GM13977 (cell line): ENCODE measurements at places on chromosomes 5 and 9.

GRCh38 chr9:115142090-115142489, 24.1 kb upstream of the TNC start:
- DNase-seq = no peak

GRCh38 chr9:130301483-130302286, 36.1 kb downstream of the HMCN2 start:
- DNase-seq = no peak

- DNase-seq = no peak
Observed at GRCh38 chr5:178471711-178472110, 118.5 kb downstream of the COL23A1 start.

DNA sequence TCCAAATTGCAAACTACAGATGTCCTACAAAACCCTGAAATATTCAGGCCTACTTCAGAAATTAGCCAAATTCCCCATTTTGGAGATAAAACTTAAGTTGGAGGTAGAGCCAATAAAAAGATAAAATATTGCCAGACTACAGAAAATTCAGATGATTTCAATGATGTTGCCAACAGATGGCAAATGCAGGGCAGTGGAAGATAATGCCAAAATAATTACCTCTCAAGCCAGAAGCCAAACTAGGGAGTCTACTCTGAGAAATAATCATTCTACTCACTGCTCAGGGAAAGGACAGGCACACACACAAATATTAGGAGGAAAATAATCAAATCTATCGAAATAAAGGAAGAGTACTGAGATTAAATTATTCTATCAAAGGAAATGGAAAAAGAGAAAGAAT, 347.5 kb upstream of the CCNG1 start:
- no peak for DNase-seq

GRCh38 chr9:127637322-127637847, 25.3 kb downstream of the STXBP1 start:
- no peak for DNase-seq

- DNase-seq = no peak
Observed at GRCh38 chr5:125338440-125339174, 592.2 kb upstream of the ZNF608 start.

DNA sequence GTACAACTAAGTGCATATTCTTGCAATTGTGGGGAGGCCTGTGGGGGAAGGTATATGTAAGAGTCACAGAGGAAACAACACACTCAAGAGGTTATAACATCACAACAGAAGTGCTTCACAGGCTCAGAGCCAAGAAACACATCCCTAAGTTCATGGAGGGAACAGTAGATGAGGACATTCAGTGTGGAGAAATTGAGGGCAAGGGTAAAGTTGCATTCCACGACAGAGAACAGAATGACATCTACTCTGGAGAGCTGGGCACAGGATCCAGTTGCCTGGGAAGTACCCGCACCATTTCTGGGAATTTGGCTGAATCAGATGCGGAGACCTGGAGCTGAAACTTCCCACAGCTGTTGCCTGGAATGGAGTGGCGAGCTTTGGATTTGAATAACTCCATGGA, 197.2 kb downstream of the NXNL2 start:
- DNase-seq = no peak

GRCh38 chr5:149379177-149379761, at the start of gene IL17B:
Gene IL17B (minus strand): TSS chr5:149379292. CDS start chr5:149379225, 67 bp downstream.
- DNase-seq = no peak

DNA sequence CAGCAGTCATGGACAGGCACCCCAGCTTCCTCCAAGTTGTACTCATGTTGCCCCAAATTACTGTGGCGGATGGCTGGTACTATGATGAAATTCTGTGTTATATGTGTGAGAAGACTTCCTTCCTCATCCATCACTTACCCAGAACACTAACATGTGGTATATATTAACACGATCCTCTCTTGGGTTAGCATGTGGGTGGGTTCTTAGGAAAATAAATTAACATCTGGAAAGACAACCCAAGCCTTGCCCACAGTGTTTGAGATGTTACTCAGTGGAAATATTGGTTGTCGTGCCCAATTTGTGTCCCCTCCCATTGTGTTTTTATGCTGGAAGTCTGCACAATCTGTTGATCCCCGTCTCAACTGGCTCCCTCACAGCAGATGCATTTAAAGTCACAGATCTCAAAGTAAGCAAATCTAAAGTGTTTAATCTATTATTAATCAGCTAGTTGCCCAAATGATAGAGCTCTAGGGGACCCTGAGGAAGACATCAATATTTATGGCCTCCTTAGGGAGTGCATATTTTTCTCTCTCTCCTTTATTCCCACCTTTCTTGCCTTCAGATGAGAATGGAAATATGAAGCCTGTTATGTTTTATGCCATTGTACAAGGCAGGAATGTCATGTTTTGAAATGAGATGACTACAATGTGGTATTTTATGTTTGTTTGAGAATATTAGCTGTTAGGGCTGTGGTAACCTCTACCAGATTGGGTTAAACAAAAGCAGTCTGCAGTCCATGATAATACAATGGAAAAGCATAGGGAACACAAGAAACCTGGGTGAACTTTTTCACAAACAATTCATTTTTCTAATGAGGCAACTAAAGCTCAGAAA, 93.9 kb downstream of the GRIA1 start:
- no peak for DNase-seq

- no peak for DNase-seq
Observed at GRCh38 chr5:125137535-125137934, 391.1 kb upstream of the ZNF608 start.

GRCh38 chr5:71809446-71809845, 90.4 kb downstream of the CARTPT start:
- DNase-seq = no peak

DNA sequence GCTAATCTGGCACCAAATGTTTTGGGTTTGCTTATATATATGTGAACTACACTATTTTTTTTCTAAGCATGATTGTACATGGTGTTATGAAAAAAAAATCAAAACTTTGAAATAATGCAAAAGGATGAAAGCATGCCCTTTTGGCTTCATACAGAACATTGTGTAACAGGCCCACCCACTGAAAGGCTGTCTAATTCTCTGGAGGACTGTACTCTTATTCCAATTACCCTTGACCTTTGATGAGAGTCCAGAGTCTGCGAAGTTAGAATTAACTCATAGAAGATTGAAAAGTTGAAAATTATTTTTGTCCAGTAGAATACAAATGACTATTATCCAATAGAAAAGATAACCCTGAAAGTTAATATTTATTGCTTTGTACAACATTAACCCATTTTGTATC, 117.4 kb downstream of the ADAMTS12 start:
- no peak for DNase-seq

- peak; percentile 46 for DNase-seq
Observed at GRCh38 chr5:169719360-169720314, 82.6 kb downstream of the DOCK2 start.

DNA sequence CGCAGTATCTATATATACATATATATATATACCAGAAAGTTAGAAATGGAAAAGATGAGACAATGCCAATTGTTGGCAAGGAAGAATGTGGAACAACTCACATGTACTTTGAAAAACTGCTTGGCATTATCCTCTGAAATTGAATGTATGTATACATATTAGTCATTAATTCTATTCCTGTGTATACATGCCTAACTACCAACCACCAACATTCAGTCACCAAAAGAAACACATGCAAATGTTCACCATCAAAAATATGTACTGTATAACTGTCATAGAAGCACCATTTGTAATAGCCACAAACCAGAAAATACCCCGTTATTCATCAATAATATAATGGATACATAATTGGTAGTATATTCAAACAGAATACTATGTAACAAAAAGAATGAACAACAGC, 330.2 kb upstream of the GRAMD2B start:
- no peak for DNase-seq

DNA sequence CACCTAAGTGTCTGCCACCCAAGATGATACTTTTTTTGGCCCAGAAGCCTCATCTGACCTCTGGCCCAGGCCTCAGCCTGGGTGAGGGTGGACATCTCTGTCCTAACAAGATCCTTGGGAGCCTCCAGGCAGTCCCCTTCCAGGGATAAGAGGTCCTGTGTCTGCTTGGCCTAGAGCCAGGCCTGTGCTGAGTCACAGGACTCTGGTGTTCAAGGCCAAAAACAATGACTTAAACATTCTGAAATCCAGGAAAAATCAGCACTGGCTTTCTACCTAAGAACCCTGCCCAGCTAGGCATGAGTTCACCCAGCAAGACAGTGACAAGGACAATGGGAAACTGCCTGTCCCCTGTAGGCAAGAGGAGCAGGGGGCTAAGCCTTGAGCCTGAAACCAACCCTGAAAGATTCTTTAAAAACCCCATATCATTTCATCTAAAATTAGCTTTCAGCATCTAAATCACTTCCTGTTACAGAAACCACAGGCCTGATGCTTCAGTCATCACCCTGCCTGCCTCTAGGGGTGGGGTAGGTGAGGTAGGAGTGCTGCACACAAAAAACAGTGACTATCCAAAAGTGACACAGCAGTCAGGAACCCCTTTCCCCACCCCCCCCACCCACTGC, 29.9 kb downstream of the CSF2 start:
- peak; percentile 75 for DNase-seq

- DNase-seq = no peak
Observed at GRCh38 chr5:141250576-141250975, 5.4 kb downstream of the PCDHB15 start.

DNA sequence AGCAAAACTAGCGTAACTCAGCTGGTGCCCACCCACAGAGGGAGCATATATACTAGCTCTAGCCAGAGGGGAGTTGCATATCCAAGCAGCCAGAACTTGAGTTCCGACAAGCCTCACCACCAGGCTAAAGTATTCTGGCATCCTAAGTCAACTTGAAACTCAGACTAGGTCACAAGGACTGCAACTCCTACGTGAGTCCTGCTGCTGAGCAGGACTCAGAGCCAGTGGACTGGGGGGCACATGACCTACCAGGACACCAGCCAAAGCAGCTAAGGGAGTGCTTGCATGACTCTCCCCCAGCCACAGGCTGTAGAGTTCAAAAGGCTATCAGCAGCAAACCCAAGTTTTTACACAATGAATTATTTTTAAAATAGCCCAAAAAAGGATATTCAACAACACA, 26.1 kb downstream of the SPDL1 start:
- DNase-seq = no peak

DNA sequence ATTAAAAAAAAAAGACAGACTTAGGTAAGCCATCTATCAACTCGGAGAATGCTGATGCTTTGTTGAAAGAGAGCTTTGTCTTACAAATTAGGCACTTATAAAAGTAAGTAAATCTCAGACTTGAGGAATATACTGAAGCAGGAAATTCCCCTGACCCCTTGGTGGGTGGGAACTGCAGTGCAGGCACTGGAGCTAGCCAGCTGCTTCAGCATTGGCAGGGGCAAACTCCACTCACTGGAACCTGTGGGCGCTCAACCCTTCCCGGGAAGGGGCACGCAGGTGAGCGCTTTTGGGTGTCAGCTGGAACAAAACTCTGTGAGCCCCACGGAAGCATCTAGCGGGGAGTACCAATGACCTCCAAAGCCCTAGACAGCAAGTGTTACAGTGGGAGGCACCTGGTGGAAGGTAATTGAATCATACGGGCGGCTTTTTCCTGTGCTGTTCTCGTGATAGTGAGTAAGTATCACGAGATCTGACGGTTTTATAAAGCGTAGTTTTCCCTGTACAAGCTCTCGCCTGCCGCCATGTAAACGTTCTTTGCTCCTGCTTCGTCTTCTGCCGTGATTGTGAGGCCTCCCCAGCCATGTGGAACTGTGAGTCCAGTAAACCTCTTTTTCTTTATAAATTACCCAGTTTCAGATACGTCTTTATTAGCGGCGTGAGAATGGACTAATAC, 628.0 kb upstream of the CDH18 start:
- DNase-seq = no peak

DNA sequence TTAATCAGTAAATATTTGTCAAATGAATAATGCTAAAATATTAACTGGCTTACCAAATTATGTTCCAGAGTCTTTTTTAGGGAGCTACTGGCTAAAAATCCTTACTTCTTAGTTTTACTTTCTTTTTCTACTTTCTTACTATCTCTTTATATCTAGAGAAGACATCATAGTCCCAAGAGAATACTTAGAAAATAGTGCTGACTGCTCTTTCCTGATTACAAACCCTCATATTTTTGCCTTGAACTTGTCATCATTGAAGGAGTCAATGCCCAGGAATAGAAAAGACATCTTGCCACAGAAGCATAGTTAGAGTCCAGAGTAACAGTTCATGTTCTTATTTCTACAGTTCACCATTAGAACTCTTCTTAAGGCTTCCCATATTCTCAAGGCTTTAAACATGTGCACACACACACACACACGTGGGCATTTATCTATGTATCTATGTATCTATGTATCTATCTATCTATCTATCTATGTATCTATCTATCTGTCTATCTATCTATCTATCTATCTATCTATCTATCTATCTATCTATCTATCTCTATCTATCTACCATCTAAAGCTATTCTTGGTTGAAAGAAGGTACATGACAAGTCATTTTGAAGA, 654.3 kb downstream of the ANXA1 start:
- DNase-seq = no peak

DNA sequence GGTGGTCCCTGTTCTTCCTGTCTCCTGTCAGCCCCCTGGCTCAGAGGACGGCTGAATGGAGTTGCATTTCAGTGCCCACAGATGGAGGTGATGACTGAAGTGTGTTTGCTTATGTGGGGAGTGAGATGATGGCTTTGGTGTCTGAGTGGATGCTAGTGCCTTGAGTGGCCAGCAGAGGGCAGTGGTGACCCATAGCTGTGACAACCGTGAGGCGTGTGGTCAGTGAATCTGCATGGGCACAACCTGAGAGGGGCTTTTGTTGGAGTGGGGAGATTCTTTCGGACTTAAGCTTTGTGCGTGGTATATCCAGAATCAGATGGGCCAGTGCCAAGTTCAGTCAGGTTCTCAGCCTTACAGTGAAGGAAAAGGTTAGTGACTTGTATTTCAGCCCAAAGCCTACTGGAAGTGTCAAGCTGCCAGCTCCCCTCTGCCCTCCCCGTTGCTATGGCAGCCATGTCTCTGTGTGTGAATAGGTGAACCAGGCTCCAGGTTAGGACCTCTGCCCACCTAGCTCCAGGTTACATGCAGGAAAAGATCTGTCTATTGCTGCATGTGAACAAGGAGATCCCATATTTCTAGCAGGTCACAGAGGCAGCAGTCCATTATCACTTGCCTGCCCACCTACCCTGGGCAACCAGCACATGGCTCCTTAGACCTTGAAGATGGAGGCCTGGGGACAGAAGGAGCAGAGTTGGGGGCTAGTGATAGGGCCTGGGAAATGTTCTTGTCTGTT, 14.7 kb upstream of the CXXC5 start:
- DNase-seq = peak; percentile 76

- DNase-seq = no peak
Observed at GRCh38 chr5:90367879-90368278, 41.7 kb downstream of the CETN3 start.
